ENCODE measurements at places on chromosomes 5 and 9.
A peak's percentile ranks its signal among the peaks of the same experiment; 100 is the strongest.

GRCh38 chr5:120655828-120656435 lies 191.8 kb downstream of the PRR16 start:
- DNase-seq = peak; percentile 47

DNA sequence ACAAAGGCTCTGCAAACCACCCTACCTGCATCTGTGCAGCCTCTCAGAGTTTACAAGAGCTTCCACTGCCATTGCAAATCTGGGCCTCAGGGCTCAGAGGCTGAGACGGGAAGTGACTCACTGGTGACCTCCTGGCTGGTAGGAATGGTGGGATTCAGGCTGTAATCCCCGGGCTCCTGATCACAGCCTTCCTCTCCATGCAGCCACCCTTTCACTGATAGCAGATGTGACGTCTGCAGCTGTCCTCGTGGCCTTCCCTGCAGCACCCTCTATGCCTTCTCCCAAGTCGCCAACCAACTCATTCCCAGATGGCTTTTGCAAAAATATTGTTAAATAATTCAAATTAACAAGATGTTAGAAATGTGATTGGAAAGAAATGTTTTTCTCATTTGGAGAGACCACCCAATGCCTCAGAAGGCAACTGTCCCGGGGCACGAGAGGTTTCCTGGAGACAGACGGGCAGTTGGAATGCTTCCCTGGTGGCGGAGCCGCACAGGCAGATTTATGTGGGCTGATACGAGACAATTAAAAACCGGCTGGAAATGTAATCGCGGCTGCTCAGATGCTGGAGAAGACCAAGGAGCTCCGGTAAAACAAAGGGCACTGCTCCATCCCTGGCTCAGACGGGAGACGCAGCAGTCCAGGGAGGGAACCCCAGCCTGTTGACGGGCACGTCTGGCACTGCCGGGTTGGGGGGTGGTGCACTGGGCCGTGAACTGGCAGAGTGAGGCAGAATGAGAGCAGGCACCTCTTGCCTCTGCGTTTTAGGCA lies 34.4 kb upstream of the SLC25A51 start:
- DNase-seq = no peak

DNA sequence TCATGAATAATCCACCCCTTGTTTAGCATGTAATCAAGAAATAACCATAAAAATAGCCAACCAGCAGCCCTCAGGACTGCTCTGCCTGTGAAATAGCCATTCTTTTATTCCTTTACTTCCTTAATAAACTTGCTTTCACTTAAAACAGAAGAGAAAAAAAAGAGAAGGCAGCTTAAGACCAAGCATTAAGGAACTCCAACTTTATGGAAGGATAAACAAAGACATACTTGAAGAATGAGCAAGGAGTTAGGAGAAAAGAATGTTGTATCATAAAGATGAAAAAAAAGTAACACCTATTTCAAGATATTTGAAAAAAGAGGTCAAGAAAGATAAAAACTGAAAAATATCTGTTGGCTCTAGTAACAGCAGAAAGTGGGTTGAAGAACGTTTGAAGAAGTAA lies 107.6 kb downstream of the RNF180 start:
- DNase-seq = no peak

DNA sequence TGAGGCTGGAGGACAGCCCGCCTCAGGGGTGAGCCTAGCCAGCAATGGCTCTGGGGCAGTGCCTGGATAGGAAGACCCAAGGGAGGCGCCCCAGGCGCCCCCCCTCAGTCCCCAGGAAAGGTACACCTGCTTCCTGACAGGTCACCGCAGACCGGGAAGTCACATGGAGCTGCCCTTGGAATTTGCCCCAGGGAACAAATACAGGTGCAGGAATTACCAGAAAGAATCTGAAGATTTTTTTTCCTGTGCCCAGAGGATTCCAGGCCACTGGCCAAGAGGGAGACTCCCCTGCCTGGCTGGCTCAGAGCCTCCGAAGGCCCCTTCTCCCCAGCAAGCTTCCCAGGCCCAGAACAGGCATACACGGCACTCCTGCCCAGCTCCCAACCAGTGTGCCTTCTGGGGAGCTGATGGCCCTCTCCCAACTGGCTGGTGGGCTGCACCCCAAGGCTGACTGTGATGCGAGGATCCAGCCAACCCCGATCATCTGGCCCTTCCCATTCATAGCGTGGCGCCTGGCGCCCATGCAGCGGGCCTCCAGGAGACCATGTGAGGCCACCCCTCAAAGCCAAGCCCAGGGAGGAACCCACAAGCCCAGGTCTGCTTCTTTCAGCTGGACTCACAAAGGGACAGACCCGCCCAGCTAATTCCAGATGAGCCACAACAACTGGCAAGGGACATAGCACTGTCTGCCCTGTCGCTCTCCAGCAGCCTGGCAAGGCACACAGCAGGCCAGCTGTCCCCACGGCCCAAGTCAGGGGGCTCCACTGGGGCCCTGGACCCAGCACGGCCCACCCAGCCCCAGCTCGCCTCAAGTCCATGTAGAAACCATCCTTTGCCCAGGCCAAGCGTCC lies 2.3 kb downstream of the TPRN start:
- no peak for DNase-seq

- DNase-seq = no peak
These were observed 9.3 kb downstream of the NINJ1 start for GRCh38 chr9:93124793-93125192.

GRCh38 chr9:112997236-112997941 lies 14.6 kb downstream of the ZNF883 start:
- peak; percentile 4 for DNase-seq

- peak; percentile 8 for DNase-seq
These were observed 6.7 kb upstream of the CDH6 start for GRCh38 chr5:31186672-31187267.

DNA sequence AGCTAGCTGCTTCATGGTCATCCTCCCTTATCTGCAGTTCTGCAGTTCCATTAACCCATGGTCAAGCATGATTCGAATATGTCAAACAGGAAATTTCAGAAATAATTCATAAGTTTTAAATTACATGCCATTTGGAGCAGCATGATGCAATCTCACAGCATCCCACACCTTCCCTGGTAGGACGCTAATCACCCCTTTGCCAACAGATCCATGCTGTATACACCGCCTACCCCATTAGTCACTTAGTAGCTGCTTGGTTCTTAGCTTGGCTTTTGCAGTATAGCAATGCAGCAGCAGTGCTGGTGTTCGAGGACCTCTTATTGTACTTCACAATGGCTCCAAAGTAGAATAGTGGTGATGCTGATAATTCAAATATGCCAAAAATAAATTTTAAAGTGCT lies 739.7 kb upstream of the CDH9 start:
- no peak for DNase-seq

DNA sequence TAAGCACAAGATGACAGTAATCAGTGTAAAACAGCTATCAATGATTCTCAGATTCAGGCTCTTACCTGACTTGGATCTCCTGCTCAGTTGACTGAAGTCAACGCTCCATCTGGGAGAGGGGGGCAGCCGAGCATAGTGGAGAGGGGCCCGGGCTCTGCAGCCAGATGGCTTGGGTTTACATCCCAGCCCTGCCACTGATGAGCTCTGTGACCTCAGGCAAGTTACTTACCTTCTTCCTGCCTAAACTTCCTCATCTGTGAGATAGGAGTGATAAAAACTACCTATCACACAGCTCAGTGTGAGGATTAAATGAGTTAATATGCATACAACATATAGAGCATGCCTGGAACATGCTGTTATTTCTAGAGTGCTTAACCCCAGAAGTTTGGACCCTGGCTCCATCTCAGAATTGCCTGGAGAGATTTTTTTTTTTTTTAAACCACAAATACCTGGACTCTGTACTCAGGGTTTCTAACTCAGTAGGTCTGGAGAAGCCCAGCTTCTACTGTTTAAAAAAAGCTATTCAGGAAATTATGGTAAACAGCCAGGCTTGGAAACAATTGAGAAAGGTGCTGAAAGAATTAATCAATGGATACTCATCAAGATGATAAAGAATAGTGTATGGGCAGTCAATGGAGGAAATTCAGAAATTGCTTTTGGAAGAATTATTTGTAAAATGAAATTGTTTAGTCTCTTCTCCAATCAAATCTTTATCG lies 72.2 kb downstream of the ANKRD55 start:
- no peak for DNase-seq

Data from erythroblast (primary cell).